ENCODE measurements at places on chromosomes 3 and 15.

DNA sequence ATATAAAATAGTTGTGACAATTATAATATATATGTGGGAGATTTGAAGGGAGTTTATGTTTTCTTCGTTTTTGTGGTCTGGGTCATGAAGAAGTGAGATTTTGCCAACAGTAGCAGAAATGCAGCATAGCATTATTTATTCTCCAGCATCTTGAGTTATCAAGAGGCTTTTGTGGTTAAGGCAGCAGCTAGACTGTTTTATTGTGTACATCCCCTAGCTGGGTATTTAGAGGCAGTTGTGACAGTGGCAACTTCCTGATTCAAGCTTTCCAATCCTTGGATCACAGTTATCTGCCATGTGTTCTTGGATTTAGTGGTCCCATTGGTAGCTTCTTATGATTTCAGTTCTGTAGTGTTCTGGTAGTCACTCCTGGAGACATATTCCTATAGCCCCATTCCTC, 29.0 kb downstream of the ARIH1 start:
- DNase-seq, result no peak

- no peak for DNase-seq
Observed at GRCh38 chr3:4807381-4808280, 171.6 kb upstream of the BHLHE40 start.

- no peak for DNase-seq
Observed at GRCh38 chr15:47484059-47484458, 233.2 kb upstream of the SEMA6D start.

DNA sequence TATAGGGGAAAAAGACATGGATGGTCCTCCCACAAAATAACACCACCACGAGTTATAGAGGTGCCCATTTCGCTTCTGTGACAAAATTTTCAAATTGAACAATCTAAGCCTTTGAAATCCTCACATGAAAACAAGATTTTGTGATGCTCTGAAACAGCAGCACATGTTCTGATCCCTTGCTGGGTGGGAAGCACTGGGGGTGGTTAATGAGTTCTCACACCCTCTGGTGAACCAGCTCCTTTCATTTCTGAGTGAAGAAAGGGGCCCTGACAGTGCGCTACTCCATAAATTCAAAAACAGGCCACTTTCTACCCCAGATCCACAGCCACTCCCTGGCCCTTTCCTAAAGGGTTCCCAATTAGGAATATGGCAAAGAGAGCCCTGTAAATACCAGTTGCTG, 129.3 kb downstream of the TNIK start:
- no peak for DNase-seq

DNA sequence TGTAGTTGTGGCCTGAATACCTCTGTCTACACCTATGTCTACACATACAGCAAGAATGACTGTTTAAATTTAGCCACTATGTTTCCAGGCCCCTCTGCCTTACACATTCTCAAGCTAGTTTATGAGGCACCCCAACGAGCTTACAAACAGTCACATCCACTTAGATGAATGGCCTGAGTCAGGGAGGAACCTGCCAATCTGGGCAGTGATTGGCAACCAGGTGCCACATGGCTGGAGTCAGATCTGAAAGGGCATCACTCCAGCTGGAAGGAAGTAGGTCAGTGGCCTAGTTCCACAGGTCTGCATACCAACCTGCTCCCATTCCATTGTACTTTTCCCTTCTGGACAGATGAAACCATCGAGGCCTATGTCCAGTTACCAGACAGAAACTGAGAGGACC, 136.3 kb downstream of the FOXP1 start:
- no peak for DNase-seq

DNA sequence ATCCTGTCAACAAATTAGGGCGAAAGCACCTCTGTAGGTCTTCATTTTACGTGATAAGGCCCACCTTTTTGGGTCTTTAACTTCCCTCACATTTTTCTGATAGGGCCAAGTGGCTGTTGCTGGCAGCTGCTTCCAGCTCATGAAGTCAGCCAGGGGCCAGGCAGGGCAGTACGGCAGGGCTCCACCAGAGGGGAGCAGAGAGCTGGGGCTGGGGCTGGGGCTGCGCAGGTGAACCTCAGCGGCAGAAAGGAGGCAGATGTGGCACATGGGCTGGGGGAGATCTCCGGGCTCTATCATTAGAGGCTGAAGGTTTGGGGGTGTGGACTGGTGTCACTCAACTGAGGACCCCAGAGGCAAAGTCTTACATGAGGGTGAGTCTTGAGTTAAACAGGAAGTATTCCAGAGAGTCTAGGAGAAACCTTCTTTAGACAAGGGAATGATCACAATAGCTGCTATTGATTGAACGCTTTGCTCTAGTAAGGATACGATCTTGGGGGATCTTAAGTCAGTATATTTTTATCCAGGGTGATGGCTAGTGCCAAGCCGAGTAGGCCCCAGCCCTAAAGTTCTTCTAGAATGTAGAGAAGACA, 62.8 kb upstream of the MEX3B start:
- DNase-seq, result peak; percentile 38

DNA sequence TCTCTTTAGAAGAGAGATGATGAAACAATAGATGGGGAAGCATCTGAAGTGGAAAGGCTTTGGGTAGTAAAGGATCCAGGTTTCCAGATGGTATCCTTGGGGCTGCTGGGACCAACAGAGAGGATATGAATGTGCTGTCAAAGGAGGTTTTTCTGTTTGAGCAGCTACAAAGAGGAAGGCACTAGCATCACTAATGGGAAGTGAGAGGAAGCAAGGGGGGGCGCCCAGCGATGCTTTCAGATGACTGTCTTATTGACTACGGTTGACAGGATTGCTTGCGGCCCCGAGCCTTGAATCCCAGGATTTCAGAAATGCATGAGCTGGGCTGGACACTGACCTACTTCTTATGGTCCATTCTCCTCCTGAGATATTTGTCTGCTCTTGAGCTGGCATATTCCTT, 103.8 kb upstream of the GALNT15 start:
- no peak for DNase-seq
